Fibroblast of the aortic adventitia (primary cell): ENCODE measurements at places on chromosomes 2 and 18. TPM values are rescaled to one million over a fixed set of nuclear protein-coding genes. Genes with fewer than 3 reads are reported as not detected.

Gene SERPINB2
- 13.9 and 67.6 TPM in 2 replicates for total RNA-seq

Gene PLA2R1
- total RNA-seq, result 25.0 and 27.0 TPM in 2 replicates

Gene TTN
- 0.16 and 5.5 TPM in 2 replicates for total RNA-seq

Gene COL4A4
- 1.1 and 2.6 TPM in 2 replicates for total RNA-seq

Gene MYCN
- not detected in 2 replicates for total RNA-seq

Gene TFCP2L1
- total RNA-seq, result under 0.01 TPM in 1 of 2 replicates, not detected in the other

Gene HTR2B
- 17.4 and 33.0 TPM in 2 replicates for total RNA-seq

Gene GAD1
- total RNA-seq, result not detected in 2 replicates

Gene SKOR2
- not detected in 2 replicates for total RNA-seq

Gene LCT
- not detected in 2 replicates for total RNA-seq

Gene TMEM17
- 0.90 and 4.4 TPM in 2 replicates for total RNA-seq

Gene NOL4
- not detected in 2 replicates for total RNA-seq

Gene PJVK
- 1.6 and 2.3 TPM in 2 replicates for total RNA-seq

Gene RAB27B
- 1.7 and 38.0 TPM in 2 replicates for total RNA-seq

Gene REG1A
- total RNA-seq, result not detected in 2 replicates

Gene FAP
- 150 and 228 TPM in 2 replicates for total RNA-seq

Gene CLEC4F
- total RNA-seq, result not detected in 2 replicates

Gene PER2
- 1.9 and 10.8 TPM in 2 replicates for total RNA-seq

Gene INPP5D
- total RNA-seq, result 0.54 and 0.98 TPM in 2 replicates

Gene MTX2
- total RNA-seq, result 14.1 and 18.3 TPM in 2 replicates

Gene PARD3B
- total RNA-seq, result 15.9 and 23.6 TPM in 2 replicates
